ENCODE measurements at places on chromosomes 2 and 18. TPM values are rescaled to one million over a fixed set of nuclear protein-coding genes. Genes with fewer than 3 reads are reported as not detected.

The PAX8 gene
- 1.7 TPM for total RNA-seq

The UGT1A10 gene
- total RNA-seq: not detected

The MYOM1 gene
- 1.2 TPM for total RNA-seq

The SALL3 gene
- total RNA-seq: 7.4 TPM

- H3K36me3 ChIP-seq: no peaks in the 10 kb centered on the region
- H3K4me3 ChIP-seq: no peak overlapping the region
- no peaks in the 10 kb centered on the region for H3K4me1 ChIP-seq
- no peak for DNase-seq
- H3K27ac ChIP-seq: no peak overlapping the region
Observed at GRCh38 chr18:65631766-65632165, 119.0 kb upstream of the CDH7 start.

GRCh38 chr2:102171946-102172345 is 14.9 kb upstream of the IL1RL2 start:
- DNase-seq: no peak
- H3K36me3 ChIP-seq: peaks cover 72% of the 10 kb centered on the region
- H3K4me1 ChIP-seq: no peaks in the 10 kb centered on the region
- H3K4me3 ChIP-seq: no peak overlapping the region

DNA sequence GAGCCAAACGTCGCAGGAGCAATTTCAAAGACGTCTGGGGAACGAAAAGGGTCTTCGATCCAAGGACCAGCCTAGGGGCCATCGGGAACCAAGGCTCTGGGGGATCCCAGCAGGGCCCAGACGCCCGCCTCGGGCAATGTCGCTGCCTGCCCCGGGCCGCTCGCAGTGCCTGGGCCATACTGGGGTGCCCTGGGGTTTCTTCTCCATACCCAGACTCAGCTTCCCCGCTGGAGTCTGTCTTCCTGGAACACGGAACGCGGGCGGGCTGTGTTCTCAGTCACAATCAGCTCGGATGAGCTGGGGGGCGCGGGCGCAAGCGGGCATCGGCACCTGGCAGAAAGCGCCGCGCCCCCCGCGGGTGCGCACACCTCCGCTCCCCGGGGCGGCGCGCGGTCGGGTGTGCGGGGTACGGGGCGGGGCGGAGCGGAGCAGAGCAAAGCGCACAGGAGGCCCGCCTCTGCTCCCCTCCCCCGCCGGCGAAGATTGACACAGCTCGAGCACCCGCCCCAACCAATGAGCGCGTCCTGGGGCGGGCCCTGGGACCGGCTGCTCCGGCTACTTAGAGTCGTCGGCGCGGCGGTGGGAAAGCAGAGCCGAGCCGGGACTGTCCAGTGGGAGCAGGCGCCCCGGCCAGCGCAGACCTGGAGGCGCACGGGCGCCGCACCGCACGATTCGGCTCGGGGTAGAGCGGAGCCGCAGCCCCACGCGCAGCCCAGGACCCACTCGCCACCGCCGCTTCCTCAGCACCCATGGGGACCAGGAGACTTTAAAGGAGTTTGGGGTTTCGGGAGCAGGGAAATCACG is at the start of gene LRATD1:
TSS of gene LRATD1 (plus strand) at position 585 of the 804 bp plus-strand sequence. CDS start 1,263 bp downstream, outside the sequence.
- peak within 1 kb of the TSS; percentile 75 for H3K27ac ChIP-seq
- peak within 1 kb of the TSS; percentile 54 for H3K4me3 ChIP-seq
- no peaks in the 10 kb centered on the region for H3K36me3 ChIP-seq
- no peaks in the 10 kb centered on the region for H3K27me3 ChIP-seq
- DNase-seq: no peak

- peak overlapping the region; percentile 58 for H3K4me3 ChIP-seq
- H3K27me3 ChIP-seq: no peaks in the 10 kb centered on the region
- peak overlapping the region; percentile 99 for H3K27ac ChIP-seq
Observed at GRCh38 chr2:237694415-237695194, 67.2 kb downstream of the LRRFIP1 start.

DNA sequence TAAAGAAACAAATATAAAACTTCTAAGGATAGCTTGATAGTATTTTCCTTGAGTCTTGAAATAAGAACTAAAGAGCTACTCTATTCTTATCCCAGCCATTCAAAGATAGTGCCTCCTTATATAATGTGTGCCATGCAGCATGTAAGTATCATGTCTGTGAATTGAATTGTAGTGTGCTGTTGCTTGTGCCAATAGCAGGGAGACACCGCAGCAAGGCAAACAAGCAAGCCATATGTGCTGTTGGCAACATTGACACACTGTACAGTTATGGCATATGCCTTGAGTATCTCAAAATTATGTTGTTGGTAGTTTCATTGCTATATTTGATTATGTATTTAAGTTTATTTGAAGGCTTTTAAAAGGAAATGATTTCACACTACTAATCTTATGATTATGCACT is 58.2 kb downstream of the ERBB4 start:
- no peaks in the 10 kb centered on the region for H3K36me3 ChIP-seq
- no peak for DNase-seq
- no peaks in the 10 kb centered on the region for H3K4me1 ChIP-seq
- H3K27ac ChIP-seq: no peak overlapping the region
- H3K4me3 ChIP-seq: no peak overlapping the region
- H3K27me3 ChIP-seq: no peaks in the 10 kb centered on the region

DNA sequence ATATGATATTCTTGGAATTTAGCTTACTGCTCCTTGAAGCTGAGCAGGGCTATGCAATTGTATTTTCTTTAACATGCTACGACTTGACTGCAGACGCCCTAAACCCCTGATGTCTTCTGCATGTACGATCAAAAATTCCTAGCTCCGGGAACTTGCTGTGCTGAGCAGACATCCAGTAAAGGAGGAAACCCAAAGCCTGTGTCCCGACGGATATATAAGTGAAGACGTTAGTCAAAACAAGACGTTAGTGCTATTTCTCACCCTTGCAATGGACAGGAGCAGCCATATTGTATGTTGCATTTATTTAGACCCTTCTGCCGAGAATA is 51.5 kb downstream of the SETBP1 start:
- H3K27me3 ChIP-seq: no peaks in the 10 kb centered on the region
- DNase-seq: no peak
- H3K4me1 ChIP-seq: peaks cover 77% of the 10 kb centered on the region
- no peaks in the 10 kb centered on the region for H3K36me3 ChIP-seq

DNA sequence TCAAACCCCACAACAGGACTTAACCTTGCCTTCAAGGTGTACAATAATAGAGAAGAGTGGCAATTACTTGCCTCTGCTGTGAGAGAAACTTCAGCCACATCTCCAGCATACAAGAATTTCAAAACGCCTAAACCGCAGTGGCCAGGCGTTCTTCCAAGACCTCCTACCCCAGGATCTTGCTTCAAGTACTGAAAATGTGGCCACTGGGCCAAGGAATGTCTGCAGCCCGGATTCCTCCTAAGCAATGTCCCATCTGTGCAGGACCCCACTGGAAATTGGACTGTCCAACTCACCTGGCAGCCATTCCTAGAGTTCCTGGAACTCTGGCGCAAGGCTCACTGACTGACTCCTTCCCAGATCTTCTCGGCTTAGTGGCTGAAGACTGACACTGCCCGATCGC is 2.8 kb upstream of the CYB5A start:
- no peaks in the 10 kb centered on the region for H3K27me3 ChIP-seq
- no peaks in the 10 kb centered on the region for H3K36me3 ChIP-seq
- H3K27ac ChIP-seq: no peak overlapping the region
- no peak for DNase-seq
- no peak overlapping the region for H3K4me3 ChIP-seq

DNA sequence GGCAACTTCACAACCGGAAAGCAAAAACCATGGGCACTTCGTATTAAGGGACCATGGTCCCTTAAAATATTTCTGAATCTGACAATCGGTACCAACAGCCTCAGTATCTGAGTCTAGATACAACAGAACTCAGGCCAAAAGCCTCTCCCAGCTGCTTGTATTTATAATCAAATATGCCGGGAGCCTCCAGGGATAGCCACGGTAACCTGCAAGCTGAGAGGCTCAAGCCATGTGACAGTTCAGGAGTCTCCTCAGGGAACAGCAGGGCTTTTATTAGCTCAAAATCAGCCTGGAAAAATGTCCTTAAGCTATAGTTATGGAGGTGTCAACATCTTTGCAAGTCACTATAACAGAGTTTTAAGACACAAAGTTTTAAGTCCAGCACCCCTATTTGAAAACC is 352.8 kb upstream of the GYPC start:
- no peak for DNase-seq
- H3K4me1 ChIP-seq: no peaks in the 10 kb centered on the region
- no peak overlapping the region for H3K4me3 ChIP-seq
- H3K36me3 ChIP-seq: no peaks in the 10 kb centered on the region
- no peaks in the 10 kb centered on the region for H3K27me3 ChIP-seq
